ENCODE measurements at places on chromosomes 2 and 18. TPM values are rescaled to one million over a fixed set of nuclear protein-coding genes. Genes with fewer than 3 reads are reported as not detected.

Gene RAB6C
- total RNA-seq: not detected

Gene HNRNPLL
- total RNA-seq: 55.8 TPM

Gene AOX1
- total RNA-seq: 0.19 TPM

Gene C2orf76
- total RNA-seq: 5.4 TPM

Gene MYOM1
- 0.71 TPM for total RNA-seq

Gene DCDC2C
- not detected for total RNA-seq

Gene FASTKD1
- total RNA-seq: 26.8 TPM

Gene NAGK
- 83.6 TPM for total RNA-seq

Gene RNASEH1
- 26.0 TPM for total RNA-seq

Gene NR4A2
- 1.2 TPM for total RNA-seq

Gene OST4
- total RNA-seq: 386 TPM

Gene RFX8
- total RNA-seq: 2.1 TPM

DNA sequence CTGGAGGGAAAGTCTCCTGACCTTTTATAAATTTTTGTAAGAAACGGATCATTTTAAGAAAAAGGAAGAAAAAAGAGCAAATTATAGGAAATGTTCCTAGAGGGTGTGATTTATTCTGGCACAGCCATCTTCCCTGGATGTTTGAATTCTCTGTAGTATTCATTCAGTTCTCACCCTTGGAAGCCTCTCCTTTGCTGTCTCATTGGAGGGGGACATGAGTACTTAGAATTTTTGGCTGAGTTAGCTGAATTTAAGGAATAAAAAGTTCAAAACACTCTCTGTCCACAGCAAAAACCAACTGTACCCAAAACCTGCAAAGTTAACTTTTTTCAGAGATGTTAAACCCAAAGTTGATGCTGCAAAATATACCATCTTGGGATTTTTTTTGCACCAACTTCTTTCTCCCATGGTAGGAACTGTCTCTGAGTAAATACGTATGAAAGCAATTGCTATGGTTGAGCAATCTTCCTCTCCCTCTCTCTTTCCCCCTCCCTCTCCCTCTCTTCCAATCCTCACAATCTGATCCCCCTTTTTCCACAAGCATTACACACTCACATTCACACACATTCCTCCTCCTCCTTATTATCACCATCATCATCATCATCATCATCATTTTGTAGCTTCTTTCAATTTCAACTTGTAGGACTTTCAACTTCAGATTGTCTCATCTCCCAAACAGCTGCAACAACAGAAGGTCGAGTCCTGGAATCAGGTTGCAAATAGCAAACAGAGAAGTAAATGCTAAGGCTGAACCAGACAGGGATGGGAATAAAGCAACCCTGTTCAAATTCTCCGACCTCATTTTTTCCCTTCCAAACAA, 183.7 kb downstream of the GFPT1 start:
- H3K4me1 ChIP-seq: no peaks in the 10 kb centered on the region
- H3K27me3 ChIP-seq: peaks cover 8% of the 10 kb centered on the region
- no peak overlapping the region for H3K4me3 ChIP-seq
- peak overlapping the region; percentile 7 for H3K27ac ChIP-seq
- no peaks in the 10 kb centered on the region for H3K36me3 ChIP-seq

DNA sequence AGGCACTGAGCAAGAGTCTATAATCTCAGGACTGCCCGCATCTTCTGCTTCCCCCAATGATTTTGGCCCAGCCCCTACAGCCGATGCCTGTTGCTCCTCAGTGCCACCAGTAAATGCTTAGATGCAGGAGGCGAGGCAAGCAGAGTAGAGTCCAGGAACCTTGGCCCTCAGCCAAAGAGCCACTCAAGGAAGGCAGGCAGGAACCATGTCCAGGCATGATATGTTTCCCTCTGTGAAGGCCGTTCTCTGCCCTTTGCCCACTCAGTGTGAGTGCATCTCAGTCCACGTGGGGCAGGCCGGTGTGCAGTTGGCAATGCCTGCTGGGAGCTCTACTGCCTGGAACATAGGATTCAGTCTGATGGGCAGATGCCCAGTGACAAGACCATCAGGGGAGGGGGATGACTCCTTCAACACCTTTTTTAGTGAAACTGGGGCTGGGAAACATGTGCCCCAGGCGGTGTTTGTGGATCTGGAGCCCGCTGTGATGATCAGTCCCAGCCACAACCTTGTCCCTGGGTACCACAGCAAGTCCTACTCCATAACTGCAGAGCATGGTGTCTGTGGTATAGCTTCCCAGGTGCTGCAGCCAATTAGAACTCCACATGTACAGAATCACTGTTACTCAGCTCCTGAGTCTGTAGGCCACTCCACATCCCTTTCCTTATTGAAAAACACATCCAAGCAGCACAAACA, 9.7 kb upstream of the DNAJB2 start:
- no peak for DNase-seq
- H3K27me3 ChIP-seq: no peaks in the 10 kb centered on the region
- no peak overlapping the region for H3K4me3 ChIP-seq
- H3K4me1 ChIP-seq: no peaks in the 10 kb centered on the region

- no peaks in the 10 kb centered on the region for H3K36me3 ChIP-seq
- no peak for DNase-seq
- no peaks in the 10 kb centered on the region for H3K27me3 ChIP-seq
- H3K4me1 ChIP-seq: no peaks in the 10 kb centered on the region
Measured at GRCh38 chr2:229003256-229003655, 267.8 kb downstream of the PID1 start.

DNA sequence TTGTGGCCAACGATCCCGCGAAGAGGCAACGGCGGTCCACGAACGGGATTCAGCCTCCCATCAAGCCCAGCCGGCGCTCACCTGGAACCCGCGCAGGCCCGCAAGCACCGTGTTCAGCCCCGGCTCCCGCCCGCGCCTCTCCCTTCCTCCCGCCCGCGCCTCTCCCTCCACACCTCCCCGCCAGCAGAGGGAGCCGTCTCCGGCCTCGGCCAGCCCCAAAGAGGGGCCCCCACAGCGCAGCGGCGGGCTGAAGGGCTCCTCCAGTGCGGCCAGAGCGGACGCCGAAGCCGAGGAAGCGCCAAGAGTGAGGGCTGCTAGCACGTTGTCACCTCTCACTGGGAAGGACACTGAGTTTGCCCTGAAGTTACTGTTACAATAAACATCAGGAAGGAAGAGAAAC, 55.3 kb upstream of the LAPTM4A start:
- H3K4me1 ChIP-seq: peaks cover 8% of the 10 kb centered on the region
- H3K4me3 ChIP-seq: peak overlapping the region; percentile 37
- no peak overlapping the region for H3K27ac ChIP-seq
- peak; percentile 7 for DNase-seq

GRCh38 chr2:153235516-153235915, 243.0 kb downstream of the RPRM start:
- no peak overlapping the region for H3K4me3 ChIP-seq
- peak; percentile 35 for DNase-seq
- H3K4me1 ChIP-seq: peaks cover 13% of the 10 kb centered on the region
- no peaks in the 10 kb centered on the region for H3K27me3 ChIP-seq

GRCh38 chr18:67151366-67151765, 365.2 kb downstream of the DSEL start:
- no peaks in the 10 kb centered on the region for H3K36me3 ChIP-seq
- H3K4me3 ChIP-seq: no peak overlapping the region
- H3K27me3 ChIP-seq: no peaks in the 10 kb centered on the region
- no peak overlapping the region for H3K27ac ChIP-seq
- H3K4me1 ChIP-seq: no peaks in the 10 kb centered on the region

GRCh38 chr18:49082714-49083688, 132.2 kb upstream of the SMAD7 start:
- no peaks in the 10 kb centered on the region for H3K27me3 ChIP-seq
- peaks cover 19% of the 10 kb centered on the region for H3K36me3 ChIP-seq
- DNase-seq: no peak
- no peak overlapping the region for H3K4me3 ChIP-seq

DNA sequence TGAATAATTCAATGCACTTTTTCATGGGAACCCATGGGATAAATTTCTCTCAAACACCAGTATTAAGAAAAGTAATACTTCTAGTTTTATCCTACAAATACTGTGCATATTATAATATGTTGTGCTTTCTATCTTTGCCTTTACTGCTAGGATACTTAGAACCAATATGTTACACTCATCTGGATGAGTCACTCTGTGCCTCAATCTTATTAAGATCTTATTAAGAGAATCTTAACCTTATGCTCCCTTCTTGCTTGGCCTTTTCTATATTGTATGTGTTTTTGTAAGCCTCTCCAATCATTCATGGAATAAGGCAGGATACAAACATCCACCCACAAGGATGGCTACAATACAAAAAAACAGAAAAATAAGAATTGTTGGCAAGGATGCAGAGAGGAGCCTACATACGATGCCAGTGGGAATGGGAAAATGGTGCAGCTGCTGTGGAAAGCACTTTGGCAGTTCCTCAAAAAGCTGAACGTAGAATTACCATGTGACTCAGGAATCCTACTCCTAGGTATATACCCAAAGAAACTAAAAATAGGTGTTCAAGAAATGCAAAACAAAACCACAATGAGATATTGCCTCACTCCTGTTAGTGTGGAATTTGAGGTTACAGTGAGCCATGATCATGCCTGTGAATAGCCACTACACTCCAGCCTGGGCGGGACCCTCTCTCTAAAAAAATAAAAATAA, 10.7 kb upstream of the TWSG1 start:
- H3K27me3 ChIP-seq: peaks cover 18% of the 10 kb centered on the region
- no peak overlapping the region for H3K27ac ChIP-seq
- H3K4me3 ChIP-seq: no peak overlapping the region
- DNase-seq: no peak

GRCh38 chr2:197878792-197879191, 74.4 kb downstream of the PLCL1 start:
- no peaks in the 10 kb centered on the region for H3K4me1 ChIP-seq
- DNase-seq: no peak
- no peak overlapping the region for H3K4me3 ChIP-seq
- H3K27ac ChIP-seq: no peak overlapping the region
- no peaks in the 10 kb centered on the region for H3K36me3 ChIP-seq

GRCh38 chr2:162915858-162916257, 77.3 kb upstream of the KCNH7 start:
- DNase-seq: no peak
- H3K4me3 ChIP-seq: no peak overlapping the region
- no peak overlapping the region for H3K27ac ChIP-seq
- no peaks in the 10 kb centered on the region for H3K27me3 ChIP-seq

DNA sequence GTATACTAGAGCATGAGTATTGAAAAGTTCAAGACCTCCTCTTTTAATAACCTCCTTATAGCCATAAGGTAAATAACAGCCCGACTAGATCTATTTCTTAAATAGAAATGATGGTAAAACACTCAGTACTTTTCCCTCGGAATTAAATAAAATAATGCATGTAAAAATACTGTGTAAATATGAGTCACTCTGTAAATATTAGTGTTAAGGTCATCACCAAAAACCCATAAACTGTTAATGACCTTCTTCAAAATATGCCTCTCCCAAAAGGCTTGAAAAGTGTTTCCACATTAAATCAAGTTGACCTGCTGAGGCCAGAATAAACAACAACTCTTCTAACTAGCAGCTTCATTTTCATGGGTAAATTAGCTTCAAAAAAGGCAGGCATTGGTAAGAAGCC, 25.3 kb upstream of the BZW1 start:
- no peaks in the 10 kb centered on the region for H3K36me3 ChIP-seq
- no peak overlapping the region for H3K27ac ChIP-seq
- H3K27me3 ChIP-seq: peaks cover 10% of the 10 kb centered on the region
- no peak for DNase-seq

DNA sequence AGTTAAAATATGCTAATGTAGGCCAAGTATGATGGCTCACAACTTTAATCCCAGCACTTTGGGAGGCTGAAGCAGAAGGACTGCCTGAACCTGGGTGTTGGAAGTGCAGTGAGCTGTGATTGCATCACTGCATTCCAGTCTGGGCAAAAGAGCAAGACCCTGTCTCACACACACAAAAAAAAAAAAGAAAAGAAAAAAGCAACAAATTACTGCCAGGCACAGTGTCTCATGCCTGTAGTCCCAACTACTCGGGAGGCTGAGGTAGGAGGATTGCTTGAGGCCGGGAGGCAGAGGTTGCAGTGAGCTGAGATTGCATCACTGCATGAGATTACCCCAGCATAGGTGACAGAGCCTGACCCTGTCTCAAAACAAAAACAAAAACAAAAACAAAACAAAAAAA, 110.6 kb downstream of the PRELID3A start:
- H3K4me1 ChIP-seq: no peaks in the 10 kb centered on the region
- no peak overlapping the region for H3K27ac ChIP-seq
- no peaks in the 10 kb centered on the region for H3K36me3 ChIP-seq
- H3K27me3 ChIP-seq: peaks cover 12% of the 10 kb centered on the region
- no peak overlapping the region for H3K4me3 ChIP-seq
- DNase-seq: no peak

DNA sequence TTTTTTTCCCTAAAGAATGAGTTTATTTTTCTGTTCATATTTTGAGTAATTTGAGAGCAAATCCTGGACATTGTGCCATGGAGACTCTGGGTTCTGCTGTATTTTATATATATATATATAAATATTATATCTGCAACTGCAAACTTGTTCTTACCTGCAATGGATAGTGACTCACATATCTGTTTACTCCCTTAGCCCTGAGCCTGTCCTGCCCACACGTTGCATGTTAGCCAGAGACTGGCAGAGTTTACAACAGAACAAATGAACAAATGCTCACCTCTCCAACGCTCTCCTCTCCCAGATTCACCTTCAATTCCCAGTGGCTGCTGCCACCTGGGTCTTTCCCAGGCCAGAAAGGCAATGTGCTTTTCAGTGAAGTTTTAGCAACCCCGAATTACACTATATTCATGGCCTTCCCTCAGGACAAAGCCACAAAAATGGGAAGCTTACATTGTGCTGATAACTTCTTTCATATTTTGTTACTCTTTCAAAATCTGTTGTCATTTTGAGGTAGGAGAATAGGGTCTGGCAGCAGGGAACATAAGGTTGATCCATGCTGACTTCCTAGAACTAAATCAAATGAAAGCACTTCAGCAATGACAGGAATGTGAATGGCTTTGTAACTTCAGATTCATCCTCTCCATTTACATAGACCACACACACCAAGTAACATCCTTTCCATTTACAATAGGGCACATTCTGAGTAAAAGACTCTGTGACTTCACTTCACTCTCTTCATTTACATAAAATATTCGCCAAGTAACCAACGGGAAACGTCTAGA, 105.4 kb upstream of the FAM110C start:
- H3K4me1 ChIP-seq: no peaks in the 10 kb centered on the region
- no peak for DNase-seq
- H3K4me3 ChIP-seq: no peak overlapping the region
- no peak overlapping the region for H3K27ac ChIP-seq
- peaks cover 8% of the 10 kb centered on the region for H3K27me3 ChIP-seq

DNA sequence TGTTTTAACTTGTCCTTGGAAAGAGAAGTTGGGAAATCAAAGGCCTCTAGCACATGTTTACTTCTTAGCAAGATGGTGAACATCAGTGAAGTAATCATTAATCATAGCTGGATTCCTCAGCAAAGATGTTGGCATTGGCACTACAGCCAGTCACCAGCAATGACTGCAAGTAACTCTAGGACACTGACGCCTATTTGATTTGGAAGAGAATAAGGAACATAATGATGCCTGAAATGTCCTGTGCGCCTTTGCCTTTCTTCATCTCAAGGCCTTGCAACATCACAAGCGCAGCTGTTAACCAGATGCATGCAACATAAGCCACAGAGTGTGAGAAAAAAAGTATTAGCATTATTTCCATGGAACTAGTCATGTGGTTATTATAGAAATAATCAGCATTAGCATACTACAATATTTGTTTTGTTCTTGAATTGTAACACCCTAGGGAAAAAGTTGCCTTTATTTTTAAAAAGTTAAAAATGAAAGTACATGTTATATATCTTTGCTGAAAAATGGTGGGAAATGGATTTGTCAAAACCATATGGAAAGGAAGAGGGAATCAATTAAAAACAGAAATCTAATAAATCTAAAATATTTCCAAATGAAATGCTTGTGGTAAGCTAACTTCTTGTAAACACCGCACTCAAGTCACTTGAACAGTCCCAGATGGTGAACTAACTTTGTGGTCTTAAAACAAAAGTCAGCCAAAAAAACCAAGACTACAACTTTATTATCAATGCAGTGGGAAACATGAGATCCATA, 55.6 kb downstream of the THADA start:
- H3K4me1 ChIP-seq: peaks cover 15% of the 10 kb centered on the region
- H3K27ac ChIP-seq: no peak overlapping the region
- peaks cover 11% of the 10 kb centered on the region for H3K36me3 ChIP-seq
- no peak overlapping the region for H3K4me3 ChIP-seq

All from activated CD4-positive, alpha-beta T cell treated with anti-CD3 and anti-CD28 coated beads, Interleukin-2, amount 10 ng/mL, durations not matched to agents 7 days and 5 days (primary cell).